Activated CD4-positive, CD25-positive, alpha-beta regulatory T cell (primary cell): ENCODE measurements at places on chromosomes 4 and X.

GRCh38 chrX:33465137-33465536 is 253.8 kb upstream of the DMD start:
- no peak for DNase-seq

DNA sequence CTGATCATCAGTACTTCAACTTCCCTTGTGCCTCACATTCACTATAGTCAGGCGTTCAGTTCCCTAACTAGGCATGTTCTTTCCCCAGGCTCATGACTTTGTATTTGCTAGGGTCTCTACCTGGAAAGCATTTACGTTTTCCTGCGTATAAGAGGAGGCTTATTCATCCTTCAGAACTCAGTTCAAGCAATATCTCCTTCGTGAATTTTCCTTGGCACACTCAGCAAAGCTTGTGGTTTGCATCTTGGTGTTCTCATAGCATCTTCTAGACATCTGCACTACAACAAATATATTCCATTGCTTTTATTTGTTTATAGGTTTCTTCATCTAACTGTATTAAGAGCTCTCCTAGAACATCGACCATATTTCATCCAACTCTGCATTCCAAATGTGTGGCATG is 2.6 kb downstream of the CXCL6 start:
- no peak for DNase-seq

- DNase-seq: no peak
Observed at GRCh38 chr4:128854433-128854832, 44.9 kb downstream of the JADE1 start.

- no peak for DNase-seq
Observed at GRCh38 chrX:56813318-56813837, 84.3 kb downstream of the NBDY start.

GRCh38 chr4:118843237-118843636 is 7.3 kb upstream of the SEC24D start:
- no peak for DNase-seq

- DNase-seq: no peak
Observed at GRCh38 chr4:106762666-106763443, 273.3 kb downstream of the DKK2 start.

GRCh38 chr4:110617646-110618580 is 5.0 kb downstream of the PITX2 start:
- no peak for DNase-seq

DNA sequence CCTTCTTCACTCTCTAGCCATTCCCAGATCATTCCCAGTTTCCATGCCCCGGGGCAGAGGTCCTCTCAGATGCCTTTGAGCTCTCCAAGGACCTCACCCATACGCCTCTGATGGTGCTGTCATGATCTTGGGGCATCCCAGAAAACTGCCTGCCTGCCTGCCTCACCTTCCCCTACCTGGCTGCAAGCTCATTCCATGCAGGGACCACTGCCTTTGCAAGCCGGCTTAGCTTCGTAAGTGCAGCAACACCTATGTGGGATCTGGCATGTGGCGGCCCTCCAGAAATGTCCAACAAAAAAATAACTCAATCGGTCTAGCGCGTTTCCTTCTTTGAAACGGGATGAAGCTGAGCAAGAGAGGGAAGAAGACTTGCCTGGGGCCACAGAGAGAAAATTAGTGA is 53.0 kb downstream of the C4orf50 start:
- DNase-seq: no peak

DNA sequence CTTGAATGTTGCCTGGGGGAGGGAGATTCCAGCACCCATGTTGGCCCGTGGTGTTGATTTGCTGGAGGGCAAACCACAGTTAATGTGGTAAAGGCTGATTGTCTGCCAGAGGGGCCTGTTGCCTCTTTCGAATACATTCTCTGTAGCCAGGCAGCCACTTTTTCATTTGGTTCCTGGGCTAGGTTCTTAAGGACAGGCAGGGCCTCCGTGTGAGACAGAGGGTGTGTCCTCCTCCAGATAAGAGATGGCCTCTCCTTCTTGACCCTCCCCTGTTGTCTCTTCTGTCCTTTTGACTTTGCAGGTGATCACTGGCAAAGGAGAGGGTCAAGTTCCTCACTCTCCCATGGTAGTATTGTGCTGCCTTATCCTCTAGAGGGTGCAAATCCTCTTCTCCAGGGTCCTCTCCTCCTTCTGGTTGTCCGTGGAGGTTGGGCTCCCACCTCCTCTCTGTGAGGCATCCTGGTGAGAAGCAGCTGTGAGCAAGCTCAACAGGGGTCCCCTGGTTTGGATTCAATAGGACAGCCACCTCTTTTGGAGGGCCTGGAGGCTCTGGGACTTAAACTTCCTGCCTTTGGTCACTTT is 44.9 kb downstream of the ZNF182 start:
- no peak for DNase-seq

DNA sequence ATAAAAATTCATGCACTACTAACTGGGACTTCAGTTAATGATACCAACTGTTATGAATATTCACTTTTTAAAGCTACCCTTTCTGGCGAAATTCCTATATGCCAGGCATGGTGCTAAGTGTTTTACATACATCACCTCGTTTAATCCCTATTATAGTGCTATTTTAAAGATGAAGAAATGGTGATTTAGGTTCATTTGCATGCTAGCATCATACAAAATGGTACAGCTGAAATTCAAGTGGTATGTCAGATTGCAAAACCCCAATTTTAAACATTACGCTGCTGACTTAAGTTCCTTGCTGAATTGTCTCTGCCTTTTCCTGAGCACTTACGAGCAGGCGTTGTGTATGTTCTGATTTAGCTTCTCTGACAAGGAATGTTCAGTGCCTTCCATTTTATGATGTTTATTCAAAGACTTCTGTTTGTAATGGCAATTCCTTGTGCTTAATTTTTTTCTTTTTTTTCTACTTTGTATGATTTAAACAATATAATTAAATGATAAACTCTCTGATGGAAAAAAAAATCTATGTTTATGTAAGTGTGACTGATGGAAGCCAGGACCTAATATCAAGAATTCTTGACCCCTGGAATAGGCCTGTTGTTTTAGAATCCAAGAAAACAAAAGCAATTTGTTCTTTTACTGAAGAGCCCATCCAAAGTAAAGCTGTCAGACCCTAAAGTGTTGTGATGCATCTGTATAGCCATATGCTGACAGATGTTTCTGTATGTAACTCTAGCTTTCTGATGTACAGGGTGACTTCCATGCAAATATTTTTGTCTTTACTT is 148.1 kb downstream of the PCDH7 start:
- no peak for DNase-seq
